ENCODE measurements at places on chromosomes 16 and 17.

GRCh38 chr17:3528403-3528851, 29.2 kb downstream of the TRPV3 start:
- no peak for DNase-seq

GRCh38 chr17:80899402-80900268, 92.0 kb upstream of the CHMP6 start:
- no peak for DNase-seq

- no peak for DNase-seq
These were observed 193.7 kb upstream of the TBX2 start for GRCh38 chr17:61205931-61206330.

GRCh38 chr17:29862127-29862526, 67.9 kb downstream of the SSH2 start:
- DNase-seq = no peak

- DNase-seq = no peak
These were observed 197.7 kb upstream of the GSE1 start for GRCh38 chr16:85415196-85416090.

DNA sequence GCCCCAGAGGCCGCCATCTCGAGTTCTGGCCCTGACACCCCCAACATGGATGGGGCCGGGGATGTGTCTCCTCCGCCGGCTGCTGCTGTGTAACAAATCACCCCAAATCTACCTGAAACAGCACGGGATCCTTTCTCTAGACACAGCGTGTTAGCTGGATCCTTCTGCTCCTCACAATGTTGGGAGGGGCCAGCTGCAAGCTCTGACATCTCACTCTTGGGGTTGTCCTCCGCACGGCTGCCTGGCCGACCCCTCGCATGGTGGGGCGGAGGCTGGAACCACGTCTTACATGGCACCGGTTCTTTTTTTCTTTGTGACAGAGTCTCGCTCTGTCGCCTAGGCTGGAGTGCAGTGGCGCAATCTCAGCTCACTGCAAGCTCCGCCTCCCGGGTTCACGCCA, 11.6 kb upstream of the DEF8 start:
- no peak for DNase-seq

GRCh38 chr17:74190154-74190553, 13.3 kb upstream of the RPL38 start:
- DNase-seq = no peak

DNA sequence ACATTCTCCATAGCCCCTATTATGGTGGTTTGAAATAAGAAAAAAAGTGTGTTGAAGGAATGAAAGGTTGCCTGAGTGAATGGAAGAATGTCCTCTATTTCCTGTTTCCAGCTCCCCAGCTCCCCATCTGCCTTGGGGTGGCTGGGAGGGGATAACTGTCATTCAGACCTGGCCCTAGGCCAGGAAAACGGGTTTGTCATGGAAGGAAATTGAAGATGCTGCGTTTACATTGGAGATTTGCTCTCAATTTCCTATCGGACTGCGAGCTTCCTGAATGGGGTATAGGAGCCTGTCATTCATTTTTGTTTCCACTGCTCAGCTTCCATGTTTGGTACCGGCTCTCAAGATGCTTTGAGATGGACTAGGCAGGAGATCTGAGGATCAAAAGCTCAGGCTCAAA, 2.2 kb upstream of the FZD2 start:
- no peak for DNase-seq

DNA sequence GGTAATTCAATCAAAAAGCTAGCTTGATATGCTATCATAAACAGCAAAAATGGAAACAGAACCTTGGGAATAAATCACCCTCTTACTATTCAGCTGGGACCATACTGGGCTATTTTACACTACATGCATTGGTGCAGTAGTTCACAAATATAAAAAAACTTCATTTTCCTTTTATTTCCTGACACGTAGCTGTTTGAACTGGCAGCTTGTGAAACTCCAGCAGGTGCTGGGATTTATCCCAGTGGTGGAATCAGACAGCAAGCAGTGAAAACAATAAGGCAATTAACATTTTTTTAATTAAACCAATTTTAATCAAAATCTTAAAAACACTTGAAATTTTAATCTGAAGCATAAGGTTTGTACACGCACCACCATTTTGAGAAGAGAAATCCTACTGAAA, 240.4 kb upstream of the IRX5 start:
- DNase-seq = no peak

- no peak for DNase-seq
These were observed 20.5 kb downstream of the COG7 start for GRCh38 chr16:23432176-23433128.

DNA sequence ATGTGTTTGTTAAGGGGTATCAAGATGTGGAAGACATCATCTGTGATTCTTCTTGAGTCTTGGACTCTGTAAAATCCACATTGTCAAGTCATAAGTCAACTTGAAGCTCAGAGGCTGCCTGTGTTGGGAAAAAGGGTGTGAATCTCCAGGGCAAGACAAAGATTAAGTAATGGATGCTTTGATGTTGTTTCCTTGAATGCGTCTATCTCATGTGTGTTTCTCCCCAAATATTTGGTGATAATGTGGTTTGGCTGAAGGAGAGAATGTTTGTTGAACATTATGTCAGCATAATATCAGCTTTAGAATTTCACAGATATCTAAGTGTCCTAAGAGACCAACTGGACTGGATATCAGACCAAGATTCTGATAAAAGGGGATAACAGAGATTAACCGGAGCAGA, 24.1 kb upstream of the KCNJ16 start:
- DNase-seq = no peak

DNA sequence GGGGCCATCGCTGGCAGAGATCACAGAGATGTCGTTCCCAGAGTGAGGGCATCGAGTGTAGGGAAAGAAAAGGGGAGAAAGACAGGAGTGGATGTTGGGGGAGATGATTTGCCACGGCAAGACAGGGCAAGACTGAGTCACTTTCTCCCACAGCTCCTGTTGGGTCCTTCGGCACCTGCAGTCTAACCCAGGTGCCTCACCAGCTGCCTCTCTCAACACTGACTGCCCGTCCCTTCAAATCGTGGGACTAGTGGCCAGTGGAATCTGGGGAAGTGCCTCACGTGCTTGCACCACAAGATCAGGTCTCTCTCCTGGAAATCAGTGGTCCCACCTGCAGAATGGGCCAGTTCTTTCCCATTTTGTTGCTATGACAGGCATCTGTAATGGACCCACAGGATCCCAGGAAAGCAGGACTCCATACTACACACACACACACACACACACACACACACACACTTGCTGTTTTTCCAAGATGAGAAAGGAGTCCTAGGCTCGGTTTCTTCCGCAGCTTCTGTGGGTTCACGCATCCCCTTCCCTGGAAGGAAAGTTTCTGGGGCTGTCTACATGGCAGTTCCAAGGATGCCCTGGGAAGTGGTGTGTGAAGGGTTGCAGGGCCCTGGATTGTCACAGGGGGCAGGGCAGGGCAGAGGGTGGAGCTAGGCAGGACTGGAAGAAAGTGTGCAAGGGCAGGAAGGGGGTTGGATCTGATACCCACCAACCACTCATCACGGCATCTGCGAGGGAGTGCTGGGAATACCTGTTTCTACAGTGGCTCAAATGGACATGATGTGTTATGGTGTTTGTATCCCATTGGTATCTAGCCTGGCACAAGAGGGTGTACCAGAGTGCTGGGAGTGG, 10.2 kb upstream of the CBX8 start:
- DNase-seq = no peak

DNA sequence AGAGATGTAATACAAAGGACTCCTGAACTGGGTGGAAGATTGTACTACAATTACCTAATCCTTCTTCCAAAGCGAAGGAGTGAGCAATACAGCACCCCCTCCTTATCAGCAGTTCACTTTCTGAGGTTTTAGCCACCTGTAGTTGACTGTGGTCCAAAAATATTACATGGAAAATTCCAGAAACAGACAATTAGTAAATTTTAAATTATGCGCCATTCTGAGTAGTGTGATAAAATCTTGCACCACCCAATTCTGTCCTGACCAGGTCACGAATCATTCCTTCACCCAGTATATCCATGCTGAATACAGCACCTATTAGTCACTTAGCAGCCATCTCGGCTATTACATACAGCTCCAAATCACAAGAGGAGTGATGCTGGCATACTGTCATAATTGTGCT, 23.2 kb downstream of the VPS53 start:
- no peak for DNase-seq

DNA sequence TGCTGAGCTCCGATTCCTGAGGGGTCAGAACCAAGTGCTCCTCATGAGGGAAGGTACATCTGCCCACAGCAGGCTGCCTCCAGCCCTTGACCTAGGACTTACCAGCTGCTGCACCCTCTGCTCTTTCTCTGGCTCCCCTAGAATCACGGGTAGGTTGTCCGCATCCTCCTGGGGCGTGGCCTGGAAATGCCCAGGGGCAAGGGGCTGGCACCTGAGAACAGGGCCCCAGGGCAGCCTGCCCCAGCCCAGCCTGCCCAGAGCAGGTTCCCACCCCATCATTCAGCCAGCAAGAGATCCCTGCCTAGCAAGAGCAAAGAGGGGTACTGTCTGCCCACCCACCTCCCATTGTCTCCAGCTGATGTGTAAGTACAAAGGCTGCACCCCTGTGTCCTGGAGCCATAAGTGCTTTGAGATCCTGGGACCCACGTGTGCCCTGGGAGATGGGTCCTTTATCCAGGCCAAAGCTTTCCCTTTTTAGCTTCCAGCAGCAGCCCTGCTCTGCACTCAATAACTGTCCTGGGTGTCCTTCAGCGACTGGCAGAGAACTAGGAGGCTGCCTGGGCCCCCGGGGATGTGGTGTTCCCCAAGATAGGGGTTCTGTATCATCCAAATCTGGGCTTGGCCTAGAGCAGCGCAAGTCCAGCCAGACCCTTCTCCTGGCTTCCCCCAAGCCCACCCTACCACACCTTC, 5.1 kb downstream of the TSPOAP1 start:
- DNase-seq = no peak

All from left forelimb (tissue), 1 donor.